ENCODE measurements at places on chromosomes 5 and 9.
A peak's percentile ranks its signal among the peaks of the same experiment; 100 is the strongest.

GRCh38 chr9:126303488-126303887 lies 23.1 kb upstream of the MVB12B start:
- no peak for DNase-seq

DNA sequence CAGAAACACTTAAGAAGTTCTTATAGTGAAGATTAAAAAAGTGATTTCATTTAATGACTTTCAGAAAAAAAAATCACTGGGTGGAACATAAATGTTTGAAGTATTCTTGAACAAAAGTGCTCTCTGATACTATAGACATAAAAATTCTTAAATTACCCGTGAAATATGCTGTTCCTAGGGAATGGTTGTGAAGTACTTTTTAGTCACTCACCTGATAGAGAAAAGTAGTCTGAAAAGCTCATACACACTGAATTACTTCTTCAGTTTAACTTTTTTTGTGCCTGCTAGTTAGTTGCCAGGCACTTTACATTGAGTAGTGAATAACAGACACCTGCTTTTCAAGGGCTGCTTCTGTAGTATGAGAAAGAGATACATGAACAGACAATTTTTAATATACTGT lies 78.0 kb downstream of the SH3GL2 start:
- DNase-seq: no peak

DNA sequence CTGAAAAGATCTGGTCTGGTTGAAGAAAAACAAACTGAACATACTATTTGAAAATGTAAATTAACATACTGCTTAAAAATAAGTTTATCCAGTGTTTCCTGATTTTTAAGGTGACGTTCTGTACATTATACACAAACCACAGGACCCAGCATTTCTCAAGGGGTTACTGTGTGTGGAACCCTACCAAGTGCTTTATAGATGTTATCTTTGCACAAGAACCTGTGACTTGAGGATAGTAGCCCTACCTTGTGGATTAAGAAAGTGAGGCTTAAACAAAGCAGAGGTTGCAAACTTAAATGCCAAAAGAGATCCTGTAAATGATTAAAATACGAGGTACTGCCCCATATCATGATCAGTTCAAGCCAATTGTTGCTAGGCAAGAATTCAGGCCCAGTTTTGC lies 4.7 kb downstream of the KLF9 start:
- DNase-seq: no peak

GRCh38 chr5:134736173-134736812 lies 2.1 kb upstream of the CAMLG start:
- no peak for DNase-seq

DNA sequence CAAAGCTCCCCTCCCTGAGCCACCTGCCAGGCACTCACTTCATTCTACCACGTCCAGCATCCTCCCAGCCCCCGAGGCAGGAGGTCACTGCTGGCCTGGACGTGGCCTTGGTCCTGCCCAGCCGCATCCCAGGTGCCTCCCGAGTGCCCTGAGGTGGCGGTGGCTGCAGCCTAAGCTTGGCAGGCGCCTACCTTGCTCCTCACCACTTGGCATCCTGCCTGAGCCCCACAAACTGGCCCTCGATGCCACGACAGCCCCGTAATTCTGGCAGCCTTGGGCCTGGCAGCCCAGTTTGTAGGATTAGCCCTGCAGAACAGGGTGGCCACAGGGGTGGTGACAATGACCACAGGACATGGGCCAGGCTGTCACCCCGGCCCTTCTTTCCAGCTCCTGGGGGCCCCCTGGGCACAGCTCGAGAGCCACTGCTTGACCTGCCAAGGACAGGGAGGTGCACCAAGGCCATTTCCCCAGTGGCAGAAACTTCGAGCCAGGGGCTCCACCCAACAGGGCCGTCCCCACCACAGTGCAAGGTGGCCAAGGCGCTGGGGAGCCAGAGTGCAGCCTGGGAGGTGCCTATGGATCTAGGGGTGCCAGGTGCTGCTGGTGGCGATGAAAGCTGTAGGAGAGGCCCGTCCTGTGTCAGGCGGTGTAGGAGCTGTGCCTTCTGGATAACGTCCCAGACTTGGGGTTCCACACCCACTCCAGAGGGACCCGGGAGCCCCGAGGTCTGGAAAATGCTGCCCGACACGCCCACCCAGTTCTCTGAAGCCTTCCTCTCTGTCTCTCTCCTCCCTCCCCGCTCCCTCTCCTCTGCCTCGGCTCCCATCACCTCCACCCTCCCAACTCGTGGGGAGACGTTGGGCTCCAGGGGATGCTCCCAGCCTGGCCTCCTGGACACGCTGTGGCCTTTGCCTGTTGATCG lies 18.4 kb downstream of the NKD2 start:
- DNase-seq: no peak

DNA sequence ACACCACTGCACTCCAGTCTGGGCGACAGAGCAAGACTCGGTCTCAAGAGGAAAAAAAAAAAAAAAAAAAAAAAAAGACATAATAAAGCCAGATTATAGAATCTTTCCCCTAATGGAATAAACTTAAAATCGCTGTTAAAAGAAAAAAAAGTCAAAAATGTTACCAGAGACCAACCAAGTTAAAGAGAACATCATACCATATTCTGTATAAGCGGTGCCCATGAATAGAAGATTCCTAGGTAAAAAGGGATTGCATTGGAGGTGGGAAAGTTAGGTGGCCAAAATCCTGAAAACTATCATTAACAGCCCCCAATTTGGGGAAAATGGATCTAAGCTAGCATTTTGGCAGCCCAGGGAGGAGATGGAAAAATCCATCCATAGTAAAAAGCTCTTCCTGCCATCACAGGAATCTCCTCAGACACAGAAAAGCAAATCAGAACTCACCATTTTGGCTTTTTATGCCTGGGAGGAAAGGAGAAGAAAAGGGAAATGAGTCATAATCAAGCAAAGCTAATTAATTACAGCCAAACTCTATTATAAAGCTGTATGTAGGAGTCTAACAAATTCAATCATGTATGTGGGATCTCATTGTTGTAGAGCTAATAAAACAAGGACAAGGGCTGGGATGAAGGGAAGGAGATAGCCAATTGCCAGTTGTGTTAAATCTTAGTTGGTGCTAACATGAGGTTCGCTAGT lies 363.8 kb downstream of the ARL15 start:
- DNase-seq: no peak

DNA sequence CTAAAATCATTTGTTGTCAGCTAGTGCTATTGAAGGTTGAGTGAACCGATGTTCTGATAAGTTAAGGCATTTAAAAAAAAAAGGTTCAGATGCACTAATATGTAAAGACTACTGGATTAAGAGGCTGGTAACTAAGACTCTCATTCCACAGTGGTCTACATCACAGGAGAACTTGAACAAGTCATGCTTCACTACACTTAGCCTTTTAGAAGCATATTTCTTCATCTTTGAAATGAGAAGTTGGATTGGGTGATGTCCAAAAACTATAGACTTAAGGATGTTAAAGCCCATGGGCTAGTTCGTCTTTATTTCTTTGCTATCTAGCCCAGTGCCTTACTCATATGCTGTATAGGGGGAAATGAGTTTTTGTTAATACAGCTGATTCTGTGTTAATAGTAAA lies 107.2 kb downstream of the NDUFS4 start:
- no peak for DNase-seq

- DNase-seq: peak; percentile 66
Observed at GRCh38 chr5:378976-379742, 57.6 kb downstream of the AHRR start.

DNA sequence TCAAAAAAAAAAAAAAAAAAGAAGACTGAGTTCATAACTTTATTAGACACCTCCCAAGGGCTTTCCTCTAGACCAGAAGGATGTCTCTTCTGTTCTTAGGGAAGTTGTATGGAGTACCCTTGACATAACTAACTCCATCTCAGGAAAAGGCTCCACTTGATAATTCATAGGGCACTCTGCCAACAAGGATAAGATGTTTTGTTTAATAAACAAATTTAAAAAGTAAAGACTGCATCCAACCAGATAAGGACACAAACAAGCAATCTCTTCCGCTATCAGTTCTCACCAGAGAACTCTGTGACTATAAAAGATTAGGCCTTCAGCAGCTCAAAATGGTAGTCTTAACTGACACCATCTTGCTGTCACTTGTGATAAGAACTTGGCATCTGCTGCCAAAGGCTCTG lies 65.8 kb downstream of the SFXN1 start:
- no peak for DNase-seq

DNA sequence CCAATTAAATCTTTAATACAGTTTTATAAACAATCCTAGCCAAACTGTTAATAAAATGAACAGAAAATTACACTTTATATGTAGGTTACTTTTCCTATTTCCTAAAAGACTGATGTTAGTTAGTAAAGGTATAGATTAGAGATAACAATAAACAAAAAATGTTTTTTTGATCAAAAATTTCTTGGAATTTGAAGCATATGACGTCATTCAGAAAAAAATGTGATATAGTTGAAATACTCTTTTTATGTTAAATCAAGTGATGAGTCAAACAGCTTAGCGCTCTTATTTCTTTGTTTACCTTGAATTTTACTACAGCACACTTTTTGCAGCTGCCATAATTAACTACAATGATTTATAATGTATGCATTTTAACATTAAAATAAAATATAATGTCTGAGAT lies 195.8 kb downstream of the SLC12A2 start:
- DNase-seq: no peak

DNA sequence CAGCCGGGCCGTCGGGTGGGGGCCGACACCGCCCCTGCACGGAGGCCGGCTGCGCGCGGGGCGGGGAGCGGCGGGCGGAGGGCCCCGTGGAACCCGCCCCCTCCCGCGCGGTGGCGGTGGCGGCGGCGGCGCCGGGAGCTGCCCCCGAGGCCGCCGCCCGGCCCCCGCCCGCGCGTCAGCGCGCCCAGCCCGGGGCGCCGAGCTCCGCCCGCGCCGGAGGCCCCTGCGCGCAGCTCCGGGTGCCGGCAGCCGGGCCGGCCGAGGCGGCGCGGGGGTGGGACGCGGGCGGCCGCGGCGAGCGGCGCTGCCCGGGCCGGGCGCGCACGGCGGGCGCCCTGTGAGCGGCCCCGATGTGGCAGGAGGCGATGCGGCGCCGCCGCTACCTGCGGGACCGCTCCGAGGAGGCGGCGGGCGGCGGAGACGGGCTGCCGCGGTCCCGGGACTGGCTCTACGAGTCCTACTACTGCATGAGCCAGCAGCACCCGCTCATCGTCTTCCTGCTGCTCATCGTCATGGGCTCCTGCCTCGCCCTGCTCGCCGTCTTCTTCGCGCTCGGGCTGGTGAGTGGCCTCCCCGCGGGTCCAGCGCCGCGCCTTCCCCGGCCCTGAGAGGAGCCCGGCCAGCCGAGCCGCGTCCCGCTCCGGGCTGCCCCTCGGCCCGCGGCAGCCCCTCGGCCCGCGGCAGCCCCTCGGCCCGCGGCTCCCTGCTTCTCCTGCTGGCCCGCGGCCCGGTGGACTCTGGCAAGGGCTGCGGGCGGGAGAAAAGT lies at the start of gene ADCY2:
Gene ADCY2, plus strand, starts transcription at position 192 of the 766 bp plus-strand sequence. Its CDS starts 159 bp downstream, at position 351.
- DNase-seq: peak; percentile 11

- no peak for DNase-seq
Observed at GRCh38 chr5:51846015-51846414, 462.8 kb downstream of the ISL1 start.

- peak; percentile 91 for DNase-seq
Observed at GRCh38 chr5:40223884-40224402, 455.8 kb upstream of the PTGER4 start.

- peak; percentile 60 for DNase-seq
Observed at GRCh38 chr5:155921621-155922020, 405.3 kb upstream of the SGCD start.

DNA sequence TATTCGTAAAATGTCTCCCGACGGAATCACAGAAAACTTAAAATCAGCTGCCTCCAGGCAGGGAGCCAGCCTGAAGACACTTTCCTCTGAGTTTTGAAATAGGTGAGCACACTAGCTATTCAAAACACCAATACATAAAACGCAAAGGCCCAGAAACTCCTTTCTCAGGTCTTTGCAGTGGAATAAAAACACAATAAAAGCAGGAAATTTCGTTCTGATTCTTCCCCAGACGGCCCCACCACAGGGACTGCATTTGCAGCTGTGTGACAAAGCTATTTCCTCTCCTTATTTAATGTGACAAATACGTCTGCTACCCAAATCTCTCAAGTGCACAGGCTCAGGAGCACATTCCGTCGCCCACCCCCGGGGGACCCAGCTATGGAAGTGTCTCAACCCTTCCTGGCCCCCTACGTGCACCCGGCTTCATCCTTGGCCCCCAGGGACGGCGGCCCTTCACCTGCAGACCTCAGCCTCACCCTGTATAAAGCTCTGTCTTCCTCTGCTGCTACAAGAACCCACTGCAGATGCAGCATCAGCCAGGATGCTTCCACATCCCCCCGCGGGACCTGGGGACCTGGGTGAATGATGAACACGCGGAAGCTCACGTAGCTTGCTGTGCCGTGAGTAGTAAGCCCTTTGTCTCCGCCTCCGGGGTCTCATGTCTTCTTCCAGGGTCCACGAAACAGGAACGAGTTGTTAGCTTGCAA lies 24.9 kb downstream of the AHRR start:
- no peak for DNase-seq

GRCh38 chr5:78286290-78286689 lies 8.2 kb downstream of the AP3B1 start:
- no peak for DNase-seq

DNA sequence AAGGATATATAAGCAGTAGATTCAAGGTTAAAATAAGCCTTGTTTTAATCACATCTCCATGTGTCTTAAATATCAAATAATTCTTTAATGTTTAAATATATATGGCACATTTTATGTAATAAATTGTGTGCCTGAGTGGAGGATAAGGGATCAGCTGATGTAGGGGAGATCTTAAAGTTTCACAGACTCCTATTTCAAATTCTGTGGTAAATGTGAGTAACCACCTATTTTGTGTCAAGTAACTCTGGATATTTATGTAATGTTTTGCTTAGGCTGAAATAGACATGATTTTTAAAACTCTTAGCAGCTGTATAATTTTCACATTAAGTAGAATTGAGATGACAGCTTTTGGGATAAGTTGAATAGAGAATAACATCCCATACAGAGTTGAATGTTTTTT lies 41.3 kb upstream of the ITGA2 start:
- DNase-seq: peak; percentile 34

- DNase-seq: no peak
Observed at GRCh38 chr5:161895514-161895913, 47.6 kb downstream of the GABRA1 start.

- peak; percentile 66 for DNase-seq
Observed at GRCh38 chr9:99058964-99059921, 45.7 kb upstream of the TGFBR1 start.

- DNase-seq: peak; percentile 30
Observed at GRCh38 chr9:114218264-114219120, 63.2 kb downstream of the COL27A1 start.

GRCh38 chr5:9207817-9208418 lies 338.0 kb downstream of the SEMA5A start:
- peak; percentile 52 for DNase-seq

- DNase-seq: peak; percentile 19
Observed at GRCh38 chr5:172145870-172146747, 41.9 kb downstream of the STK10 start.

DNA sequence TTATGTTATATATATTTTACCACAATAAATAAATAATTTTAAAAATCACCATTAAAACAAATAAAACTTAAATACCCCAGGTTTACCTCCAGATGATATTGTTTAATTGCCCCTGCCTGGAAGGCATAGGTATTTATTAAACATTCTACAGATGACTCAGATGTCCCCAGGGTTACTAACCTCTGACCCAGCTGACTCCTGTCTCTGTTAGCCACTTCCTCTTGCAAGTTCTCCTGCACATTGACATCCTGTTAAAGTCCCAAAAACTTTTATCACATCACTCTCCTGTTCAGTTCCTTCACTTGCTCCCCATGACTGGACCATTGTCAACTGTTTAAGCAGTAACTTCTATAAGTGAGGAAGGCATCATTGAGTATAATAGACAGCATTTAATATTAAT lies 37.0 kb upstream of the RAB3C start:
- DNase-seq: no peak

- peak; percentile 92 for DNase-seq
Observed at GRCh38 chr5:123755653-123756317, 243.8 kb downstream of the CSNK1G3 start.

GRCh38 chr5:133398646-133399101 lies 213.7 kb downstream of the FSTL4 start:
- no peak for DNase-seq
